ENCODE measurements at places on chromosomes 12 and 14.
A peak's percentile ranks its signal among the peaks of the same experiment; 100 is the strongest.

DNA sequence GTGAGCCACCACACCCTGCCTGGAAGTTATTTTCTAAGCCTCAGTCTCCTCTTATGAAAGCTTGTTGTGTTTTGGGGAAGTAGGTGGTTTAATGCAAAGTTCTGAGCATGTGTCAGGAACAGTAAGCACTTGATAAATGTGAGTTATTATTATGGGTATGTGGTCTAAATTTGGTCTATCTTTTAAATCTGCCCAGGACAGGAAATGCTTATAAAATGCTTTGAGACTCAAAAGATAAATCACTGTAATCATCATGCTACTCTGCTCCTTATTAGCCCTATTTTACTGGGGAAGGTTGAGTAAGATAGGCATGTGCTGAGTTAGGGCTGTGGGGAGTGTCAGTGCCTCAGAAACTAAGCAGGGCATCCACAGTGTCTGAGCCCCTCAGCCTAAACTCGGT lies 13.1 kb upstream of the SRSF5 start:
- no peak for DNase-seq

GRCh38 chr14:74480046-74480445 lies 13.1 kb downstream of the NPC2 start:
- no peak for DNase-seq

- no peak for DNase-seq
These were observed 675.0 kb downstream of the TMEM121 start for GRCh38 chr14:106201376-106201775.

- no peak for DNase-seq
These were observed 21.9 kb downstream of the CCDC92 start for GRCh38 chr12:123950476-123951349.

DNA sequence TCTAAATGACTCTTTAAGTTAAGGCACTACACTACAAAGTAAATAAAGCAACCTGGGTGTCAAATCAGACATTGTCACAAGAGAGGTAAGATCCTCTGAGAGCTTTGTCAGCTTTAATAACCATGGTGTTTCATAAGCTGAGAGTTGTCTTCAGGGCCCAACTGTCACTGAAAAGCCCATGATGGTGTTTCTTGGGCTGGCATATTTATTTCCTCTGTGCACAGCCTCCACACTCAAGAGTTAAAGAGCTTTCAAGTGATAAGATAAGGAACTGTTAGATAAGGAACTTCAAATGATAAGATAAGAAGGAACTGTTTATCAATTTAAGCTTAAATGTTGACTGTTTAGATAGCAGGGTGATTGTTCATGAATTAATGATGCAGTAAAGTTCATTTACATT lies 495.4 kb downstream of the TMEM117 start:
- DNase-seq, result no peak

- DNase-seq, result no peak
These were observed 364.8 kb downstream of the SNAPC1 start for GRCh38 chr14:62126879-62127478.

- DNase-seq, result no peak
These were observed 28.5 kb downstream of the TRAFD1 start for GRCh38 chr12:112153893-112154219.

- no peak for DNase-seq
These were observed 3.6 kb upstream of the TMED2 start for GRCh38 chr12:123580772-123581171.

- no peak for DNase-seq
These were observed 115.1 kb downstream of the TTC7B start for GRCh38 chr14:90700933-90701776.

DNA sequence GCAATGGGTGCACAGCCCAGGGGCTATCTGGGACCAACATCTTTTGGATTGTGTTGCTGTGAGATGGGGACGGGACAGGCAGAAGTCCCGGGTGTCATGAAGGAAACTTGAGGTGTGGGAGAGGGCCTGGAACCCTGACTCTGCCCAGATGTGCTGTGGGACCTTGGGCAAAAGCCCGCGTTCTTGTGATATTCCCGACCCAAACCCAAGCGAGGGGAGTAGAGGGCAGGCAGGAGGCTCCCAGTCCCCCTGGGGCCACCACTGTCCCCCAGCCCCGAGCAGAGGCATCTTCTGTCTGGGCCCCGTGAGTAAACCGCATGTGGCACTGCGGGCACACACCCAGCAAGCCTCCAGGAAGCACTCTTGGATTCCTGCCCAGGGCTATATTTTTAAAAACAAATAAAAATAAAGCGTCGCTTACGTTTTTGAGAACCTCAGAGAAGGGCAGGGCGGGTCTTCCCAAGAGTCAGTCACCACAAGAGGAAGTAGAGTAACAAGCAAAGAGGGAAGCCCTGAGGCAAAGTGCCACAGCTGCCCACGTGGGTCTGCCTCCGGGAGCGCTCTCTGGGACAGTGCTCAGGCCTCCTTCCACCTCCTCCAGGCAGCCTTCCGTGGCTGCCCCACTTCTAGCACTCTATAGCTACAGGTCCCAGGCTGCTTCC lies 39.5 kb downstream of the BEGAIN start:
- peak; percentile 77 for DNase-seq

GRCh38 chr14:87312169-87312893 lies 680.7 kb downstream of the GALC start:
- DNase-seq, result no peak

- DNase-seq, result no peak
These were observed 33.3 kb downstream of the DICER1 start for GRCh38 chr14:95123891-95124579.

- DNase-seq, result no peak
These were observed 147.2 kb downstream of the SCARB1 start for GRCh38 chr12:124716208-124717130.

- peak; percentile 60 for DNase-seq
These were observed 235.7 kb downstream of the CACNA1C start for GRCh38 chr12:2288471-2288870.

DNA sequence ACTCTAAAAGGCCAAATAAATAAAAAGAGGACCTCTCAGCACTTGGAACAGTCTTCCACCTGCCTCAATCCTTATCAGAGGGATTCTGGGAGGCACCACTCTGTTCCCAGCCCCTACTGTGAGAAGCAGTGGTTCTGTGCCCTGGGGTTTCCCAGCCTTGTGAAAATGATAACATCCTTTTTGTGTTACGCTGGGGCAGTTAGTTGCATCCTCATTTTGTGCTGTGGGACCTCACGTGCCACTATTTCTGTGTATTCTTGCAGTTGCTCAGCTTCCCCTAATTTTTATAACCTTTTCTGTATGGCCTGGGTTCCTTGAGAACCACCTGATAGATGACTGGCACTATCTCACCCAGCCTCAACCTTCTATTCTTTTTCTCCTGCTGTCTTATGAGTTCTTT lies 10.8 kb upstream of the CMA1 start:
- DNase-seq, result no peak

DNA sequence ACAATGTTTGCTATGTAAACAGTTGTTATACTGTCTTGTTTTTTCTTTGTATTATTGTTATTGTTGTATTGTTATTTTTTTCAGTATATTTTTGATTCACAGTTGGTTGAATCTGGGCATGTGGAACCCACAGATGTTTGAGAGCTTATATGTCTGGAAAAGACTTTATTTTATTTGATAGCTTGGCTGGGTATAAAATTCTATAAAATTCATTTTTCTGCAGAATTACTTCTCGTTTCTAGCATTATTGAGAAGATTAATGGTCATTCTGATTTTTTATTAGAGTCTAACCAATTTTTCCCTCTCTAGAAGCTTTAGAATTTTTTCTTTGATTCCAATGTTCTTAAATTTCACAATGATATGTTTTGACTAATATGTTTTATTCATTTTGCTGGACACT lies 188.6 kb downstream of the CRADD start:
- no peak for DNase-seq

GRCh38 chr14:101365329-101366158 lies 195.8 kb upstream of the DIO3 start:
- DNase-seq, result peak; percentile 80

DNA sequence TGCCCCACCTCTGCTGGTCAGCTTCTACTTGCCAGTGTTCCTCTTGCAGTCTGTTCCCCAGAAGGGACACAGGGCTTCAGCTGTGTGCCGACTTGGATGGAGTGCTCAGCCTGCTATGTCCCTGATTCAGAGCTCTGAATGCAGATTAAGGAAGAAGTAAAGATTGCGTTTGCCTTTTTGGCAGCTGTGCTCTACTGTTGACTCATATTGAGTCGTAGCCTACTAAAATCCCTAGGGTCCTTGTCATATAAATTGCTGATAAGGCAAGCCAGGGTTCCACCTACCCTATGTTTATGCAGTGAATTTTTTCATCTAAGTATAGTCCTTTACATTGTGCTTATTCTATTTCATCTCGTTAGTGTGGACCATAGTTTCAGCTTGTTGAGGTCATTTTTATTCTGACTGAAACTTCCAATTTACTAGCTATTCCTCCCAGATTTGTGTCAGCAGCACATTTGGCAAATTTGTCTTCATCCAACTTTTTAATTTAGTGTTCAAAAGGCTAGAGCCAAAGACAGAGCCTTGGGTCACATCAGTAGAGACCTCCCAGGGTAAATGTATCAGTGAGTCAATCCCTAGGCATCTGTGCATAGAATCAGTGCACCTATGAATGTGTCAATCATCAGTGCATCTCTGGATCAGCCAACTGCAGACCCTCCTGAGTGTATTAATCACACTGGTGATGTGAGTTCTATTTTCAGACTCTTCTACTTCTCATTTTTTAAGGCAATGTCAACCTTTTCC lies 31.9 kb downstream of the CACNA1C start:
- peak; percentile 74 for DNase-seq

GRCh38 chr12:46946137-46946536 lies 120.3 kb upstream of the SLC38A4 start:
- no peak for DNase-seq

GRCh38 chr12:5430641-5431603 lies 986 bp upstream of the NTF3 start:
- DNase-seq, result peak; percentile 70

DNA sequence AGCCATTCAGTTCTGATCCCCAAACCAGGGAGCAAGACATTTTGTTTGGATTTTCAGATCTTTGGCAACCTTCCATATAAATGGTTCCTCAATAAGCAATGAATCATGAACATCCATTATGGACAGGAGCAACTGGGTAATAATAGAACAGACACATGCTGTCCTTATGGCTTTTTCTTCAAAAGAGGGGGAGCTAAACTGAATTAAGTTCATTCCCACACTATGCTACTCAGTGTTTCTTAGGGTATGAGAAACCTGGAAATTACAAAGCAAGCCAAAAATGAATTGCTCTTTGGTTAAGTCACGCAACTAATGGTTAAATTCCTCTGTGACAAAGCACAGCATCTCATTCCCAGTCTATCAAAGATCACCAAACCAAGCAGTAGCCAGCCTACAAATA lies 51.0 kb downstream of the PTGER2 start:
- no peak for DNase-seq

DNA sequence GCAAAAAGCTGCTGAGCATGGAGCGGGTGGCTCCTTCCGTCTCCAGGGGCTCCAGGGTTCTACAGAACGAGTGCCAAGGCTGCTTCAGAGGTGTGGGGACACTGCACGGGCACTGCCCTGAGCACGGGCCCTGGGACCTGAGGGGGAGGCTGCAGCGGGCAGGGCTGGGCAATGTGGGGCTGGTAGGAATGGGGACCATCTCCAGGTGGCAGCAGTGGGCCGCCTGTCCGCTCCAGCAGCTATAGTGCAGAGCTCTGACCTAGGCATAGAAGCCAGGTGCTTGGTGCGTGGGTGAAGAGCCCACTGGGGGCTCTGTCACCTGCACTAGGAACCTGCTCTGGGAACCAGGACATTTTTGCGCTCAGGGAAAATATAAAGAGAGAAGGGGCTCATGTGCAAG lies 22.3 kb downstream of the HDAC7 start:
- DNase-seq, result no peak

- DNase-seq, result no peak
These were observed 122.0 kb downstream of the TMEM117 start for GRCh38 chr12:43957732-43958372.

DNA sequence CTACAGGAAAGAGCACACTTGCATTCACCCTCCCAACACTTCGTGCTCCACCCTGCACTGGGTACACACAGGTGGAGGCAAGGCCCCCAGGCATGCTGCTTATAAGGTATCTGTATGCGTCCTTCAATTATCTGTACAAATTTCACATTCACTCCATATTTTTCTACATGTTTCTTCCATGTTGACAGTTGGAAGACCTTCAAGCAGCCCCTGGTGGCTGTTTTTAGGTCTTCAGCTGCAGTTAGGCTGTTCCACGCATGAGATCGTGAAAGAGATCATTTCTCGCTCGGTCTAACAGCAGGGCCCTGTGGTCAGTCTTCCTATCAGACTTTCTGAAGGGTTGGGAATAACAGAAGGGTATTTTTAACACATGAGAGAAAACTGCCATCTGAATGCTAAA lies 47.1 kb downstream of the PLXNC1 start:
- no peak for DNase-seq

DNA sequence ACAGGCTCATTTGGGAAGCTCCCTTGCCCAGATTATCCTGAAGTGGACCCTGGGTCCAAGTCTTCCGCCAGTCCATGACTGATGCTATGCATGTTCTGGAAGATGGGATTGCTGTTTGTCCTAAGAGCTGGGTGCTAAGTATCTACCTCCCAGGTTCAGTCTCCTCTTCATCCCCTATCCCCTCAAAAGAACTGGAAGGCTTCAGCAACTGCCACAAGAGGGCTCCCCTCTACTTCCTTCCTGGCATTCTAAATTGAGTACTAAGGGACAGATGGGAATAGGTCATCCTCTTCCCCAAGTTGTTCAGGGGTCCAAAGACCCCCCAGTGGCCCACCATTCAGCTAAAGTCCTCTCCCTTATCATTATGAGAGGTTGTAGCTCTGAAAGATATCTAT lies 9.0 kb upstream of the FKBP11 start:
- DNase-seq, result no peak

DNA sequence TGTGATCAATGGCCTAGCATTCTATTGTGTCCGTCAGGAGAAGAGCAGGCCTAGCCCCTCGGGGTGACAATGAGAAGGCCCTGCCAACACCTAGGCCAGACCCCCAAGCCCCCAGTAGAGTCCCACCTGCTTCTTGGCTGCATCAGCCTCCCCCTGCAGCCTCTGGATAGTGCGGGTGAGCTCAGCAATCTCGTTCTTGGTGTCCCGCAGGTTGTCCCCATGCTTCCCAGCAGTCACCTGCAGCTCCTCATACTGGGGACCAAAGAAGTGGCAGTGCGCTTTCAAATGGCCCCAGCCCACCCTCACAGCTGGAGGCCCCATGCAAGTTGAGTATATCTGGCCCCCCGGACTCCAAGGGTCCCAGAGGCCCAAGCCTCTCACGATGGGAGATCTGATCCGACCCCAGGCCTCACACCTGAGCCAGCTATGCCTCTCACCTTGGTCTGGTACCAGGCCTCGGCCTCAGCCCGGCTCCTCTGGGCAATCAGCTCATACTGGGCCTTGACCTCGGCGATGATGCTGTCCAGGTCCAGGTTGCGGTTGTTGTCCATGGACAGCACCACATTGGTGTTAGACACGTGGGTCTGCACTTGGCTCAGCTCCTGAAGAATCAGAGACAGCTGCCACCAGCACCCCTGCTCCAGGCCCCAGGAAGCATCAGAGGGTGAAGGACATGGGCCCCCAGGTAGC lies 10.0 kb upstream of the KRT4 start:
- no peak for DNase-seq

DNA sequence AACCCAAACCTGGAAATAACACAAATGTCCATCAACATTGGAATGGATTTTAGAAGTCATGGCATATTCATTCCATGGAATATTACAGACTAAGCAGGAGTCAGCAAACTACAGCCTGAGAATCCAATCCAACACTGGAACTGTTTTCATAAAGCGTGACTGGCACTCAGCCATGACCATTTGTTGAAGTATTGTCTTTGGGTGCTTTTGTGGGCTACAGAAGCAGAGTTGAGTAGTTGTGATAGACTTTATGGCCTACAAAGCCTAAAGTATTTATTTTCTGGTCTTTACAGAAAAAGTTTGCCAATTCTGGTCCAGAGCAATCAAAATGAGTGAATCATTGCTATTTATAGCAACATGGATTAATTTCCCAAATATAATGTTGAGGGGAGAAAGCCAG lies 34.5 kb upstream of the FRS2 start:
- no peak for DNase-seq

Data from tibial artery (tissue), 4 donors.